ENCODE measurements at places on chromosomes 7 and 10.

GRCh38 chr10:124735491-124736286 lies 8.5 kb downstream of the FAM53B start:
- no peak for DNase-seq

DNA sequence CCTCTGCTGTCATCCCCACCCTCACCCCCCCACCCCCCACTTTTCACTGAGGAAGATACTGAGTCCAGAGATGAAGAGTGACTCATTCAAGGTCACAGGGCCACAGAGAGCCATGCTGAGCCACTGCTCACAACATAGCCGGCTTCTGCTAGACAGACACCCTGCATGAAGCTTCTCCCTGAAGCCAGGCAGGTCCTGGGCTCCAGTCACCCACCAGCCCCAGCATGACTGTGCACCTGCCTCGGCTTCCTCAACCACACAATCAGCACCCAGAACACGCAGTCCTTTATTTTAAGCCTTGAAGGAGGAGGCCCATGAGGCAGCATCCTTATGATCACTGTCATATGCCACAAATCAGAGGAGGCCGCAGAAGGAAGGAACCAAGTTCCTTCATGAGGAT lies 19.2 kb upstream of the PRKAG2 start:
- DNase-seq: no peak

GRCh38 chr10:97991871-97992270 lies 38.5 kb downstream of the CRTAC1 start:
- peak; percentile 7 for DNase-seq

- no peak for DNase-seq
These were observed 225.8 kb downstream of the PARD3 start for GRCh38 chr10:34589275-34589674.

GRCh38 chr10:109504401-109504800 lies 418.9 kb downstream of the XPNPEP1 start:
- no peak for DNase-seq

GRCh38 chr10:61452151-61452651 lies 980 bp downstream of the TMEM26 start:
- DNase-seq: no peak

DNA sequence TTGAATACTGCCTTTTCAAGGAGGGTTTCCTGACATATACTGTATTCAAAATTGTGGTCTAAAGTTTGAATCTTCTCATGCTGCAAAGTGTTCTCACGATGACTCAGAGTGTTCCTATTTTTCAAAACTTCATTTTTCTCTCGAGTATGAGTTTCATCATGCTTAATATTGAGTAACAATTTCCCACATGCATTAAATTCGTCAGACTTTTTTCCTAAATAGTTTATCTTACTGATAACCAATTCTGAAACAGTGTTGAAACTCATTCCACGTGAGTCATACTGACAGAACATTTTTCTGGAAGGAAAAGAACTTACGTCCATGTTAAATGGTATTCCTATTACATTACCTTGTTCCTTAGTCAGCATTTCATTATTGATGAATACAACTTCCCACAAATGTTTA lies 44.1 kb downstream of the ZNF33B start:
- DNase-seq: peak; percentile 1

- no peak for DNase-seq
These were observed 249.7 kb downstream of the TNS3 start for GRCh38 chr7:47332213-47332612.

DNA sequence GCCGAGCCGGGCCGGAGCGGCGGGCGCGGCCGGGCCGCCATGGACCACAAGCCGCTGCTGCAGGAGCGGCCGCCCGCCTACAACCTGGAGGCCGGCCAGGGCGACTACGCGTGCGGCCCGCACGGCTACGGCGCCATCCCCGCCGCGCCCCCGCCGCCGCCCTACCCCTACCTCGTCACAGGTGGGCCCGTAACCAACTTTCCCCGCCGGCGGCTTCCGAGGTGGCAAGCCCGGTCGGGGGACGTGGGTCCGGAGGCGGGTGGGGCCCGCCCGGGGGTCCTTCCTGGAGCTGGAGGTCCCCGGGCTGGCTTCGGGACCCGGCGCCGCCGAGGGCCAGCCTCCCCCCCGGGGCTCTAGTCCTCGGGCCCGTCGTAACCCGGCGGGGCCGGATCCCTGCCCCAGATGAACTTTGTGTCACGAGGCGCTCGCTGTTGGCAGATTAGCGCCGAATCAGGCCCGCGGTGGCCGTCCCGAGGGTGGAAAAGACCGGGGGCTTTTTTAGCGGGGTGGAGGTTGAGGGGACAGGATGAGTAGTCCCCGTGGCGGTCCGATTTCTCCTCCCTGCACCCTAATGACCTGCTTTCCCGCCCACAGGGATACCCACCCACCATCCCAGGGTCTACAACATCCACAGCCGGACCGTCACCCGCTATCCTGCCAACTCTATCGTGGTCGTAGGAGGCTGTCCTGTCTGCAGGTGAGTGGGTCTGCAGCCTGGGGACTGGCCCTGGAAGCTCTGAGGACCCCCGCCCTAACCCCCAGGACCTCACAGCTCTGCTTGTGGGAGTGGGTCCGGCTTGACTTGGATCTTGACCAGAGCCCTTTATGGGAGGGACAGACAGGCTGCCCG lies 496 bp downstream of the BRI3 start:
- no peak for DNase-seq

- no peak for DNase-seq
These were observed 3.9 kb downstream of the ADCY1 start for GRCh38 chr7:45578022-45578421.

DNA sequence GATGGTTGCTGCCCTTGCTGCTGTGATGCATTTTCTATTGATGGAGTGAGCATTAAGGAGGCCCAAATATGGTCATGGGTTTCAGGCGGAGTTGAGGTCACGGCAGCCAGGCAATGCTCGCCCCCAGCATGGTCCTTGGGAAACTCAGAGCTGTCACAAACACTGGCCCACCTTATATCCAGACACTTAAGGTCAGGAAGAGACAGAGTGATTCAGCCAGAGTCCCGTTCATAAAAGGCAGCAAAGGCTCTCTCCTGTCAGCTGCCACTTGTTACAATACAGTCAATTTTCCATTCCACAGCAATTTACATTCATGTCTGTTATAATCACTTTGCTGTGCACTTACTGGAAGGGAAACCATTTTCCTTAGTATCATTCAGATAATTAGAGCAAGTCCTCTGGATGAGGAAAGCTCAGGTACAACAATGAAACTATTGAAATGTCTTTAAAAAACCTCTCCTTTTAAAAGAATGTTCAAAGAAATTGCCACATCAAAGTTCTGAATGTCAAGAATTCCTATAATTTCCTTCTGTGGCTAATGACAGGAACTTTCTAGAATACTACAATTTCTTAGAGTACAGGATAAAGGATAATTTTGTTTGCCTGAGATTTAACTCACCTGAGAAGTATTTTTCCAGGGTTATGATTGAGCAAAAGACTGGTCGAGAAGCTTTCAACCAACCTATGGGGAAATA lies 14.8 kb upstream of the ANKRD1 start:
- DNase-seq: no peak

DNA sequence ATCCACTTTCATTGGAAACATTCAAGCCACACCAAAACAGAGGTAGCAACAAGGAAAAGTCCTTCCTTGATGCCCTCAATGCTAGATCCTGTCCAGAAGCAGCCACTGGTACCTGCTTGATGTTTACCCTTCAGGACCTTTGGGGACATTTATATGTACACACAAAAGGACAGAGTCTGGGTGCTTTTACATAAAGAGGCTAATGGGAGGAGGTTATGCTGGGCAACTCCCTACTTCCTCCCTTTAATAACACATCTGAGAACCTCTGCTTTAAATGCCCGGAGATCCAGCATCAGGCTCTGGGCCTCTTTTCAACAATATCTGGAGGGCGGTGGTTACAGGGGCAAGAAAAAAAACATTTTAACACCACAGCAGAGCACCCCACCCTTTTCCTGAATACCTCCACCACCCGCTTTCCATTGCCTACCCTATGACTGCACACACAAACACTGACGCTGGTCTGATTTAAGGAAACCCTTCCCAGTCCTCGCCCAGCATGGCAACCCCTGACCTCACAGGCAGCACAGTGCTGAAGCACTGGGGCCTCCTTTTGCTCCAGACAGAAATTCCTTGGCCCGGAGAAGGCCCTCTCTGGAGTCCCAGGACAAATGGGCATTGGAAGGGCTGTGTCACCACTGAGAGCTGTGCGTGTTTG lies 39.3 kb upstream of the DUSP5 start:
- peak; percentile 7 for DNase-seq

- no peak for DNase-seq
These were observed 5.9 kb upstream of the GPER1 start for GRCh38 chr7:1081931-1082401.

GRCh38 chr7:142709921-142710320 lies 39.4 kb upstream of the PRSS1 start:
- DNase-seq: peak; percentile 25

- no peak for DNase-seq
These were observed 292.9 kb upstream of the BMPER start for GRCh38 chr7:33612442-33612841.

GRCh38 chr7:112497481-112497880 lies 16.7 kb downstream of the LSMEM1 start:
- DNase-seq: peak; percentile 12

DNA sequence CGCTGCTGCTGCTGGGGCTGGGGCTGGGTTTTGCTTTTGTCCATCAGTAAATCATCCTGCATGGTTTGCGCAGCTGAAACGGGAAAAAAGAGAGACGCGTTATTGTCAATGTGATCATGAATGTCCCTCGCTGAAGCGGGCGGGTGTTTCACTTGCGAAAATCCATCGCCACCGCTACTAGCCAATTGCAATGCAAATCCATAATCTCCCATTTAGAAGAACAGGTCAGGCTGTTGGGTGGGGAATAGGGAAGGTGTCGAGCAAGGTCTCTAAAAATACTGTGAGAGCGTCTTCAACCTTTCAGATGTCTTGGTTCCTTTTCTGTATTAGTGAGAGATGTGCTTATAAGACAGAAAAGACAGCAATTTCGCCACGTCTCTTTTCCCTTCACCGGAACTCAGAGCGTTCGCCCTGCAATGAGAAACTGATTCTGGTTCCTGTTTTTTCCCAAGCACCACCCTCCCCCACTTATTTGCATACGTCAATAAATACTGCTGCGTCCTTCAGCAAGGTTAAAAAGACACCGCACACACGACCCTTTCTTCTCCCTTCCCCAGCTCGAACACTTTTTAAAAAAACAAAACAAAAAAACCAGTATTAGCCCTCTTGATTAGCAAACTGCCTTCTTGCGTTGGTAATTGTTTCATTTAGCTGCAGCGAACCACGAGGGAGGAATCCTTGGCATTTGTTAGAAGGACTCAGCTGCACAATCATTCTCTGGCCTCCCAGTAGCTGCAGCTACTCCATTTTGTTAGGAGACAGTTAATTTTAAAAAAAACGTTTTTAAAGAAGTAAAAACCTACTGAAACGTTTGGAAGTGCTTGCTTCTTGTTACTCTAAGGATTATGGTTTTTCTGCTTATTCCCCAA lies 50.4 kb downstream of the CPEB3 start:
- peak; percentile 91 for DNase-seq

DNA sequence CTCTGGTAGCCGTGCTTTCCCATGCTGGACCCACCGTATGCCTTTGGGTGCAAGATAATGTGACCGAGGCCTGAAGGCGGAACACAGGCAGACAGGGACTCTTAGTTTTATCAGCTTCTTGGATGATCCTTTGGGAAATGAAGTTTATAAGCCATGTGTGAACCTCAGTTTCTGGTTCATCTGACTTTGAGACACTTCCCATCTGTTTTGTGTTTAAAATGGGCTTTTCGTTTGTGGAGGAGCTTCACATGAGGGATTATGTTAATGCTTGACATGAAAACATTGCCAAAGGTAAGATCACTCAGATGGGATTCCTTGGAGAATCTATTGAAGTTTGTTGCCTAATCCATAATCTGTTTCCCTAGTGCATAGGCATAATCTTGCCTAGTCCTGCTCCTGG lies 249.8 kb upstream of the LYZL1 start:
- no peak for DNase-seq
